ENCODE measurements at places on chromosomes 1 and 21.

- no peak for DNase-seq
These were observed 22.0 kb upstream of the BCAR3 start for GRCh38 chr1:93703643-93704042.

- no peak for DNase-seq
These were observed at the start of gene CRYBG2 for GRCh38 chr1:26353976-26354820. Gene CRYBG2 (minus strand): TSS chr1:26354130. CDS start chr1:26346657, 7,473 bp downstream.

DNA sequence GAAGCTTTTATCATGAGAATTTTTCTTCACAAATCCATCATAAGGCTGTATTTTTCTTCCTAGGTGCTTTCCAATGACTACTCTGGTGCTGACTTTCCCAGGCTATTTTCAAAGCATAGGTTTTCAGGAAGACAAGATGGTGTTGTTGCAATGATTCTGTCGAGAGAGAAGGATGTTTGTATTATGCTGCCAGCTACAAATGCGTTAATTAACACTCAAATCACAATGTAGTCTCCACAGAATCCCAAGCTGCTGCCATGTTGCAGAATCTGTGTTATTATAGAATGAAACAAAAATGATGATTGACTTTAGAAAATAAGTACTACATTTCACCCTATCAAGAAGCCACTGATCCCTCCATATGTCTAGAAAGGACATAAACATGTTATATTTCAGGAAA is 179.5 kb upstream of the MAP1LC3C start:
- DNase-seq: no peak

DNA sequence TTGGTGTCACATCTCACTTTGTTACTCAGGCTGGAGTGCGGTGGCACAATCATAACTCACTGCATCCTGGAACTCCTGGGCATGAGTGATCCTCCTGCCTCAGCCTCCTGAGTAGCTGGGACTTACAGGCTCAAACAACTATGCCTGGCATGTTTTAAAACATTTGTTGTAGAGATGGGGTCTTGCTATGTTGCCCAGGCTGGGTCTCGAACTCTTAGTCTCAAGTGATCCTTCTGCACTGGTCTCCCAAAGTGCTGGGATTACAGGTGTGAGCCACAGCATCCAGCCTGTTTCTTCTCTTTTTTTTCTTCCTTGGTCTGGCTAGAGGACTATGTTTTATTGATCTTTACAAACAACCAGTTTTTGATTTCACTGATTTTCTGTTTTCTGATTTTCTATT is 64.6 kb downstream of the LHX4 start:
- DNase-seq: no peak

Measured in bone marrow (tissue), 2 donors.